ENCODE measurements at places on chromosomes 6 and 20.

DNA sequence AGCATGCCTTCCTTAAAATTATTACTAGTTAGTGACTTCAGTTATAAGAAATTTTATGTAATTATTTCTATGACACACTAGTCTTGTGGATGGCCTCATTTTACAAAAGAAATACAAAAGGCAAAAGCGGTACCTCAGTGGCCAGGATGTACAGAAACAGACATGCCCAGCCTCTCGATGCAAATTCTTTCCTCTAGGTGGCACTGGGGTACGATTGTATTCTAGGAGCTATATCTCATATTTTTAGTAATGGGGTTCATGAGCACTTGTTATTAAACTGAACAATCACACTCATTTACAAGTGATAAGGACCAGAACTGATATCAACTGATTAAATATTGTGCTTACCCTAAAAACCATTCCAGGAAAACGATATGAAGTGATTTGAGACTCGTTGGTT is 59.8 kb downstream of the SOD2 start:
- DNase-seq, result no peak

- DNase-seq, result no peak
These were observed 99.2 kb downstream of the IRAK1BP1 start for GRCh38 chr6:78966542-78966941.

DNA sequence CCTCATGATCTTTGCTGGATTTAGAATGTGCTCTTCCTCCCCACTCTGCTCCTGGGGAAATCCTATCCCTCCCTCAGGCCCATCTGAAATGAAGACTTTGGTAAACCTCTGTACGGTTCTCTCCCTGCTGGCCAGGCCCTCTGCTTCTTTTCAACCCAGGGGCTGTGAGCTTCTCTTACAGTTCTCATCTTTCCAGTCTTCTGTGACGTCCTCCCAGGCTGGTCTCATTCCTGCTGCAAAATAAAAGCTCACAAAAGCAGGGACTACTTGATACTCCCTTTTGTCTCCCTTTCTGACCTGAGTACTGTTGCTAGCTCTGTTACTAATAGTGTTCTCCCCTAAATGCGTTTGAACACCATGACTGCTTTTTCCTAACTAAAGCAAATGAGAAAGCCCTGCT is 46.3 kb downstream of the UNC5CL start:
- no peak for DNase-seq

DNA sequence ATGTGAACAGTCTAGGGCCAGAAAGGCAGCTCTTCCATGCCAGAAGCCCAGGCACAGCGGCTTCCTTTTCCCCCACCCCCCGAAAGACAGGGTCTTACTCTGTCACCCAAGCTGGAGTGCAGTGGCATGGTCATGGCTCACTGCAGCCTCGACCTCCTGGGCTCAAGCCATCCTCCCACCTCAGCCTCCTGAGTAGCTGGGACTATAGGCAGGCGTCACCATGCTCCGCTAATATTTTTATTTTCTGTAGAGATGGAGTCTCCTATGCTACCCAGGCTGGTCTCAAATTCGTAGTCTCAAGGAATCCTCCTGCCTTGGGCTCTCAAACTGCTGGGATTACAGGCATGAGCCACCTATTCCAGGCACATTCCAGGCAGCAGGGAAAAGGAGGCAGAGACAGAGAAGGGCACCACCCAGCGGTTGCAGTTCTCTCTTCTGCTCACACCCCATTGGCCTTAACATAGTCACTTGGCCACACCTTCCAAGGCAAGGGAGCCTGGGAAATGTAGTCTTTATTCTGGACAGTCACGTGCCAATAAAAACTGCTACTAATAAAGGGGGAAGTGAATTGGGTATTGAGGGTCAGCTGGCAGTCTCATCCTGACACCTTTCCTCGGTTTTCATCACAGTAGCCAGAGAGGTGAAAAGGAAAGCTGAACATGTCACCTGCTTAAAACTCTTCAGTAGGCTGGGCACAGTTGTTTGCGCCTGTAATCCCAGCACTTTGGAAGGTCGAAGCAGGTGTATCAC is 205.9 kb downstream of the ZMYND8 start:
- DNase-seq, result no peak

GRCh38 chr6:31287619-31288018 is 15.7 kb upstream of the HLA-C start:
- no peak for DNase-seq

GRCh38 chr6:41723530-41724227 is 11.7 kb downstream of the TFEB start:
- no peak for DNase-seq

- DNase-seq, result no peak
These were observed 82.9 kb upstream of the MPC1 start for GRCh38 chr6:166465671-166466087.

DNA sequence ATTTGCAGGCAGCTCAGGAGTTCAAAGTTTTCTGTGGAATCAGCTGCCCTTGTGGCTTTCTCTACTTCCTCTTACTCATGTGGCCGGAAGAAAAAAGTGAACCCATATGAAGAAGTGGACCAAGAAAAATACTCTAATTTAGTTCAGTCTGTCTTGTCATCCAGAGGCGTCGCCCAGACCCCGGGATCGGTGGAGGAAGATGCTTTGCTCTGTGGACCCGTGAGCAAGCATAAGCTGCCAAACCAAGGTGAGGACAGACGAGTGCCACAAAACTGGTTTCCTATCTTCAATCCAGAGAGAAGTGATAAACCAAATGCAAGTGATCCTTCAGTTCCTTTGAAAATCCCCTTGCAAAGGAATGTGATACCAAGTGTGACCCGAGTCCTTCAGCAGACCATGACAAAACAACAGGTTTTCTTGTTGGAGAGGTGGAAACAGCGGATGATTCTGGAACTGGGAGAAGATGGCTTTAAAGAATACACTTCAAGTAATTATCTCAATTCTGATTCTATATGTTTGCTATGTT is 1.1 kb downstream of the MGME1 start:
- DNase-seq, result no peak

GRCh38 chr6:90508753-90509152 is 78.1 kb downstream of the MAP3K7 start:
- no peak for DNase-seq

DNA sequence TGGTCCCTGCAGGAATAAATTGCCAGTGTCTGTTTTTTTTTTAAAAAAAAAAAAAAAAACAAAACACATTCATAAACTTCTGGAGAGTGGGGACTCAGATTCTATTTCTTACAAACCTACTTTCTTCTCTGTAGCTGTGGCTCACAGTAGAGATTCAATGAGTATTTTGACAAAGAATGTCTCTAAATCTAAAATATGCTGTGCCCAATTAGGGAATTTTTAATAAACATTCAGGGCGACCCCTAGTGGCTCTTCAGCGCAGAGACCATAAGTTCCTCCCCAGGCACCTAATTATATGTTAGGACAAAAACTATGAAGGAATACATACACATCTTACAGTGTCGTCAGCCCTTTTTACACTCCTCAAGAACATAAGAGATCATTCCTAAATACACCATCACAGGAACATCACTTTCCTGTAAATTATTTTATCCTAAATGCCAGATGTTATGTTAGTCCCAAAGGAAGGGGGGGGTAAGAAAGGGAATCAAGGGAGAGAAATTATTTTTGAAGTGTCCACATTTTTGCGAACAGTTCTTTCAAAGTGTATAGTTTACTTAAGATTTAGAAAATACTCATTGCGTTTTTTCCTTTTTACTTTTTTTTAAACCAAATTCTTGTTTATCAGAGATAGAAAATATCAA is 21.8 kb upstream of the NAA20 start:
- no peak for DNase-seq

DNA sequence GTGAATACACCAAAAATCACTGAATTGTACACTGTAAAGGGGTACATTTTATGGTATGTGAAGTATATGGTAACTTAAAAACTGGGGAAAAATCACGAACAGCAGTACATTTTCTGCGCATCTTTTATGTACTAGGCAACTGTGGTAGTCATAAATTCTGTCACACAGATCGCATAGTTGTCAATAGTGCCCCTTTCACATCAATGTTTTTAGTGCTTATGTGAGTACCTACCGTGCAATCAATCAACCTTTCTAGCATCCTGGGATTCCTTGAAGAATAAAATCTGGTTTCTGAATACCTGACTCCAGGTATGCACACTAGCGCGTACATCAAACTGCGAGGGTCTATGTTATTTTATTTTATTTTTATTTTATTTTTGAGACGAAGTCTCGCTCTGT is 637 bp upstream of the RPF2 start:
- no peak for DNase-seq

Data from vagina (tissue), 2 donors.